ENCODE measurements at places on chromosomes 2 and 18.

DNA sequence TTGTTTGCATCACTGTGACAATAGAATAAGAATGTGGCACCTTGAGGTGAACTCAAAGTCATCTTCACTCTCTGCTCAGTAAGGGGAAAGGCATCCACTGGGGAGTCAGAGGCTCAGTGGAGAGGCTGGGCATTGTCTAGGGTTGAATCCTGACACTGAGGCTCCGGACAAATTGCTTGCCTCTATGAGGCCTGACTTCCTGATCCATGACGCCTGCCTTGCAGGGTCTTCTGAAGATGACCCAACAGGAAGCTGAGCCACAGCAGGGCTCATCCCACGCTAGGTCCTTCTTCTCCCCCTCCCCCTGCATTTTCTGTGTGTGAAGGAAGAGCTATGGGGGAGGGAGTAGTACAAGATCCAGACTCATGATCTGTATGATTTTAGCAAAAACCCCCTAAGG is 265.1 kb downstream of the SH3BP4 start:
- no peak for DNase-seq

DNA sequence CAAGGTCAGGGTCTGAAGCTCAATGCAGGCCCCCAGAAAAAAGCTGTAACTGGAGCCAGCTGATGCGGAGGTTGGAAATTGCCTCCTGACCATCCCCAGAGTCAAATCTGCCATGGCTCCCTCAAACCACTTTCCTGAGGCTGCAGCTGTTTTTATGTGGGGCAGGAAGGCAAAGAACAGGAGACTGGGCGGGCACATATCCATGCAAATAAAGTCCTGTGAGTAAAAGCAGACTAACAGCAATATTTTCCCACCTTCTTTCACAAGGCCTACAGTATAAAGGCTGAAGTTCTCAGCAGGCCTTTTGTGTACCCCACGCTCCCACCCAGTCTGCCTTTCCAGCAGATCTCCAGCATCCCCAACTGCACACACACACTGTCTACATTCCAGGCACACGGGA is 47.1 kb downstream of the CYP1B1 start:
- DNase-seq: no peak

DNA sequence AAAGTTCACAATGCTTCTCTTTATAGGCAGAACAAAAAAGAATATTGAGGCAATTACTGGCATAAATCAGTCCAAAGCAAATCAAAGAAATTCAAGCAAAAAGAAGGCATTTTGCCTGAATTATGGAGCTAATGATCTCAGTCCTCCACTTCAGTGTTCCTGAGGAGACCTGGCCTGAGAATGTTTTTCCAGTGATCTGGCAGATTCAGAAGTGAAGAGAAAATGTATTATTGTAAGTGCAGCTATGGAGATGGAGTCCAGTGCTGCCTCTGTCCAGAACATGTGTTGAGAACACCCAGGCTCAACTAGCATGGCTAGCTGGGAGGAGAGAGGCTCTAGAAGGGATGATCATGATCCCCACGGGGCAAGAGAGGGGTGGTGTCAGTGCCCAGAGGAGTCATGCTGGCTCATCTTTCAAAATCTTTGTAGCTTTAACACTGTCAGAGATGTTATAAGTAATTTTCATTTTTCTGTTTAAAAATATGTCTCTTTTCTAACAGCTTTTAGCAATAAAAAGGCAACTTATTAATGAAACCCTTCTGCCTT is 367.0 kb upstream of the RAB12 start:
- DNase-seq: no peak

GRCh38 chr18:11757084-11757590 is 68.1 kb downstream of the GNAL start:
- DNase-seq: no peak

- DNase-seq: no peak
These were observed 144.3 kb upstream of the DAPL1 start for GRCh38 chr2:158650646-158651357.

DNA sequence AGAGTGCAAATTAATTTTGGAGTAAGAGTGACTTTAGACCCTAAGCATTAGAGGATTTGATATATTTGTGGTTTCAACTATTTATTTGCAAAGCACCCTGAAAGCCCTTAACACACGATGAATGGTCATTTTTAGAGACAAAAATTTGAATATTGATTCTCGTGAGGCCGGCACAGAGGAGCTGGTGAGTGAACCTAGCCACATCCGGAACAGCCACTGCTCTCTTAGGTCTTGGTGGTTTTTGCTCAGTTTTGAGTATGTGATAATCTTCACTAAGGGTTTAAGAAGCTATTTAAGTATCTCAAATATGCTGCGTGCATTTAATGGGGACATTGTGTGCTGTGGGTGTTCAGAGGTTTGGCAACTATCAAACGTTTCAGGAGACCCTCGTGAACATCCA is 204.8 kb downstream of the TSN start:
- no peak for DNase-seq

DNA sequence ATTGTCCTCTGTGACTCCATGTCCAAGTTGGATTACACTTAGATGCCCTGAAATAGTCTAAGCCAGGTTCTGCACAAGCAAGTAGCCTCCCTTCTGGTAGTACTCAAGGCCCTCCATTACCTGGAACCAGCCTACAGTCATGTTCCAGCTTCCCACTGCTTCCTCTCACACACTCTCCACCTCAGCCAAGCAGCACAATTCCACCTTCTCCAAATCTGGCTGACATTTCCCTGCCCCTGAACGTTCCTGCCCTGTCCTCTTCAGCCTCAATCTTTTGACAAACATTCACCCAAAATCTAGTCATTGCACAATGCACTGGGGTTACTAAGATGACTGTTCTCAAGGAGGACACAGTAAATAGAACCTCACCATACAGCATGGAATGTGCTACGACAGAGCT is 95.3 kb upstream of the KLHL29 start:
- no peak for DNase-seq

GRCh38 chr18:23267447-23267776 is 132.1 kb downstream of the CABLES1 start:
- DNase-seq: no peak

DNA sequence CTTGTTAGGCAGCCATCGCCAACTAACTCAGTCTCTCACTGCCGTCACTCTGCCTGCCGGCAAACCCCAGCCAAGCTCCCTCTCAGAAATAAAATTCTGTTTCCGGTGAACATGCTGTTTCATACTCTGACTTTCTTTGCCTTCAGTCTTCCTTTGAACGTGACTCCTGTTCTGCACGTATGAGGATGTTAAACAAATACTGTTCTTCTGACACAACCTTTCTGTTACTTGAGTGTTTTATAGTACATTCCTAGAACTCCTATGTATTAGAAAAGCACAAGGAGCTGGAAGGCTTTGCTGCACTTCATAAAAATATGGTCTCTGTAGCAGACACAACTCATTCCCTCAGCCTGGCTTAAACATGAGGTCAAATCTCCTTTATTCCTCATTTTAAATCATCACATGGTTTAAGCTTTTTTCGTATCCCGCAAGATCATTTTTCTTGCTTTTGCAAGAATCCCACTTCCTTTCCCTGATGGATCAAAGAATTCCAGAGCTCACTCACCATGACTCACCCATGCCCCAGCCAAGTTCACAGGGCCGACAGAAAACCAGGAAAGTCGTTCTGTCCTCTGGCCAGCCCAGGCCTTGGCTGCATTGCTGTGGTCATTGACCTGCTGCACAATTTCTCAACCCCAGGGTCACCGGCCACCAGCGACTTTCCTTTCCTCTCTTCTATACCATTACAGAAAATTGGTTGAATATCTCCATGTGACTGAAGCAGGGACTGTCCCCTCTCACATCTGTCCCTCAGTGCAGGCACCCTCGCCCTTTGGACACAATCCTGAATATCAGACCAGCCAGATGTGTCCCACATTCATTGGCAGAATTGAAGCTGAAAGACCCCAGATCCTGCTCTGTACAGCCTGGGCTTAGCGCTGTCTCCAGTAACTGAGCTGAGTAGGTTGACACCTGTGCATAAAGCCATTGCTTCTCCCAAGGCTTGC is 183.1 kb upstream of the ARL4C start:
- DNase-seq: no peak

- no peak for DNase-seq
These were observed 32.0 kb downstream of the TRAF3IP1 start for GRCh38 chr2:238352361-238352760.

- no peak for DNase-seq
These were observed 167.6 kb downstream of the FAM210A start for GRCh38 chr18:13558790-13559189.

DNA sequence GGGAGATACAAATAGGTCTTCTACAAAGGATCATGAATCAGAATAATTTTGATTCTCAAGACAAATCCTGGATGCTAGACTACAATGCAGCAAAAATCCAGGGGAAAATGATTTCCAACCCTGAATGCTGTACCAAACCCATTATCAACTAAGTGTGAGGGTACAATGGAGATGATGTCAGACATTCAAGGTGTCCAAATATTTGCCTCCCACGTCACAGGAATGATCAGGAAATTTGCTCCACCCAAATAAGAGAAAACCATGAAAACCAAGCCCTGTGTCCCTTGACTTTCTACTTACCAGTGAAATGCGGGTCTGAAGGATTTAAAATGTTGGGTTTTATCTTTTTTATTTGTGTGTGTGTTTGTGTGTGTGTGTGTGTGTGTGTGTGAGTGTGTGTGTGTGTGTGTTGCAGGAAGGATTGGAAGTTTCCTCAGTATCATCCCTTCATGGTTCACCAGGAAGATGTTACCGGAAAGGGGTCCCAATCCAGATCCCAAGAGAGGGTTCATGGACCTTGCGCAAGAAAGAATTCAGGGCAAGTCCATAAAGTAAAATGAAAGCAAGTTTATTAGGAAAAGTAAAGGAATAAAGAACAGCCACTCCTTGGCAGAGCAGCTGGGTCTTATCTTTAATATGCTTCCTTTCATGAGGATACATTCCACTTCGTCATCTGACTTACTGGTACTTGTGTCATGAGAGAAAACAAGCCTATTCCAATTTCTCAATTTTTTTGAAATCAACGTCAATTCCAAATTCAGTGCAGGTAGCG is 61.1 kb upstream of the ID2 start:
- DNase-seq: no peak

- DNase-seq: no peak
These were observed 65.5 kb downstream of the EPB41L3 start for GRCh38 chr18:5478261-5478660.

DNA sequence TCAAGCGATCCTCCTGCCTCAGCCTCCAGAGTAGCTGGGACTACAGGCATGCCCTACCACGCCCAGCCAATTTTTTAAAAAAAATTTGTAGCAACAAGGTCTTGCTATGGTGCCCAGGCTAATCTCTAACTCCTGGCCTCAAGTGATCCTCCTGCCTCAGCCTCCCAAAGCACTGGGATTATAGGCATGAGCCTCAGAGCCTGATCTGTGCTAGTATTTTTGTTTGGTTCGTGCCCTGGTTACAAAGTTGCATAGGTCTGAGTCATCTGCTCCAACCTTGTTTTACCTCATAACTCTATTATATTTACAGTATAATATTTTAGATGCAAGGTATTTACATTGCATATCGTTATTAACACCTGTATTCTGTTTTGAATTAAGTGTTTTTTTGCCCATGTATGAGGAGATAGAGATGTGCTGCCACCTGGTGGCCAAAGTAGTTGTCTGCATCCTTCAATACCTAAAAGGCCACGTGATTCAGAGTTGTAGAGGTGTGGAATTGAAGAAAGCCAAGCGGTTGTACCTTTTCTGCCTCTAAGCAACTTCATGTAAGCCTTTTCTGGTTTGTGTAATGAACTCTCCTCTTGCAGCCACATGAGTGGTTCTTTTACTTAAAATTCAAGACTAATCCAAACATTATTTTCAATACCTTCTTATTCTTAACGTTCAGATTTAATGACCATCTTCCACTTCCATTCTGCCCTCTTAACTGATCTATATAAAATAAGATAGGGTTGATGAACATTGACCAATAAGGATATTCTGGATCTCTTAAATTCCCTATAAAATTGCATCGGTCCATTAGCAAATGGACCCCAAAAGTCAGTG is 19.9 kb upstream of the CABYR start:
- DNase-seq: peak; percentile 63

DNA sequence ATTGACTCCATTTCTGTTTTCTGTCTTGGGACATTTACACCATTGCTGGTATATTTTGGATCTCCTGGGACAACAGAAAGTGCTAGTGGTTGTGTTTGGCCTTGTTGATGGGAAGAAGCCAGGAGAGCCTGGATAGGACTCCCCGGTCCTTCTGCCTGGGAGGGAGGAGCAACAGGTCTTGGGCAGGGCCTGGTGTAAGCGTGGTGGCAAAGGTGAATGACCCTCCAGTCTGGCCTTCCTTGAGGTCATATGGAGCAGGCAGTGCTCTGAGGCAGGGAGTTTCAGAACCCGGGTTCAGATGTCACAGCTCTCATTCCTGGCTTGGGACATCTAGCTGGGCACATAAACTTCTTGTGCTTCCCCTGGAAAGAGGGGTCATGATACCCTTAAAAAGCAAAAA is 56.0 kb upstream of the RBM44 start:
- no peak for DNase-seq

DNA sequence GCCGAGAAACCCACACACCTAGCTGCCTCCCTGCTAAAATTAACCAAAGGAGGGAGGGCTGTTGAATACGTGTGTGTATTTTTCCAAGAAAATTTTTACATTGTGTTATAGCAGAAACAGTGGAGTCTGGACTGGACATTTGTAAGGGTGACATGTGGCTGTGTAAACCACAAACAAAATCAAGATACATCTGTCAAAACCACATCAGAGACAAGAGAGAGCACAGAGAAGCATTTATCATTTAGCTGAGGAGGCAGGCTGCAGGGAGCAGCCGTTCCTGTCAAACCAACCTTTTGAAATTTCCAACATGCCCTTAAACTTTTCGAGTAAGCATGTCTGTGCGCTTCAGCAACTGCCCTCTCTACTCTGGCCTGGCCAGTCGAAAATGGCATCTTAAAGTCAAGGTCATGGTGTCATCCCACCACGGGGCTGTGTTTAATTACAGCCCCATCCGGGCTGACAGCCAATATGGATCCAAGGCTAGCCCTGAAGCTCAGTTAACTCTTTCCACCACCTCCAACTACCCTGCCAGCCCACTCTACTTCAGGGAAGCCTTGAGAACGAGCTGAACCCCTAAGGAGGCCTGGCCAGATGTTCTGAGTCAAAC is 8.4 kb downstream of the BCL11A start:
- no peak for DNase-seq

GRCh38 chr2:46229134-46230063 is 67.8 kb upstream of the EPAS1 start:
- DNase-seq: no peak

DNA sequence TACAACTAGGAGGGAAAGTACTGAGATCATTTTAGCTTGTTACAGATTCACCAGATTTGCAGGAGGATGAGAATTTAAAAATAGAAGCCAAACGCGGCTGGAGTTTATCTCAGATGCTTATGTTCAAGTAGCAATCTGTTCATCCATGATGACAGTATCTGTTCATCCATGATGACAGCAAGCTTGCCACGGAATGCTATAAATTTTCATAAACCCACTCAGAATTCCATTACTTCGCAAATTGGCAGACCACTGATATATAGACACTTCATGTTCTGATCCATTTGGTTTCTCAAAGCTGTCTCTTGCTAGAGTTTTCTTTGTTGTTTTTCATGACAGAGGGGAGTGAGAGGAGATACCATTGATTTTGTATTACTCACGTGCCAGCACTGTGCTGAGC is 84.2 kb downstream of the GAREM1 start:
- DNase-seq: no peak
